ENCODE measurements at places on chromosomes 2 and 18.
A peak's percentile ranks its signal among the peaks of the same experiment; 100 is the strongest.

- no peak for DNase-seq
Measured at GRCh38 chr2:104388296-104388695, 465.6 kb upstream of the POU3F3 start.

GRCh38 chr2:226909836-226910235, 74.0 kb downstream of the RHBDD1 start:
- DNase-seq: no peak

DNA sequence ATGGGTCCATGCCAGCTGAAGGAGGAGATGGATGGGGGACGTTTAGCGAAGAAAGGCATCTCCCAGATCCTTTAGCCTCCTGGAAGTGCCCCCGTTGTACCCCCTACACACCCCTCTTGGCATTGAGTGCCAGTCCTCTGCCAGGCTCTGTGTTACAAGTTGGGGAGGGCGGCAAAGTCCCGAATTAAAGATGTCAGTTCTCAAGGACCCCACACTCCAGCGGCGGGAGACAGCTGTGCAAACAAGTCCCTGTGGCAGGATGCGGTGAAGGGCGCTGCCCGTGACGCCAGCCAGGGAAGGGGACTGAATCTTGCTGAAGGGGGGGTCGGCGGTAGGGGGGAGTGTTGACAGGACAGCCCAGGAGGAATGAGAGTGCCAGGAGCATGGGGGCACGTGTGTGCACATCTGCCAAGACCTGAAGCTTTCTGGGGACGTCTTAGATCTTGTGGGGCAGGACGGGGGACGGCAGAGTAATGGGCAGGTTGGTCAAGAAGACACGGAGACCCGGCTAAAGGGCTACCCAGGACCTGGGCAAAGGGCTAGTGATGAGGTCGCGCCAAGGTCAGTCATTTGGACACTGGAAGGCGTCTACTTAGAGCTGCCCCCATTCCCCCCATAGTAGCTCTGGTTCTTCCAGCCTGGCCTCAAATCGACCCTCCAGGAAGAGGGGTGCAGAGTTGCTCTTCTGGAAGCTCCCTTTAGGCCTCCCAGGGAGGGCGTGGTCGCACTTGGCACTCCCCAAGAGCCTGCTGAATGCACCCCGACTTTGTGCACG, 2.8 kb upstream of the CTDSP1 start:
- peak; percentile 89 for DNase-seq

DNA sequence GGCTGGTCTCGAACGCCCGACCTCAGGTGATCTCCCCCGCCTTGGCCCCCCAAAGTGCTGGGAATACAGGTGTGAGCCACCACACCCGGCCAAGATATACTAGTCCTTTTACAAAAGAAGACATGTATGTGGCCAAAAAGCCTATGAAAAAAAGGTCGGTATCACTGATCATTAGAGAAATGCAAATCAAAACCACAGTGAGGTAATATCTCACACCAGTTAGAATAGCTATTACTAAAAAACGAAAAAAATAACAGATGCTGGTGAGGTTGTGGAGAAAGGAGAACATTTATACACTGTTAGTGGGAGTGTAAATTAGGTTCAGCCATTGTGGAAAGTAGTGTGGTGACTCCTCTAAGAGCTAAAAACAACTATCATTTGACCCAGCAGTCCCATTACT, 26.4 kb downstream of the KLHL23 start:
- DNase-seq: no peak

- DNase-seq: no peak
Measured at GRCh38 chr2:213216461-213216860, 65.0 kb upstream of the IKZF2 start.

- DNase-seq: no peak
Measured at GRCh38 chr2:111045771-111046444, 74.8 kb upstream of the BCL2L11 start.

GRCh38 chr2:58304843-58305242, 63.7 kb upstream of the FANCL start:
- DNase-seq: no peak

DNA sequence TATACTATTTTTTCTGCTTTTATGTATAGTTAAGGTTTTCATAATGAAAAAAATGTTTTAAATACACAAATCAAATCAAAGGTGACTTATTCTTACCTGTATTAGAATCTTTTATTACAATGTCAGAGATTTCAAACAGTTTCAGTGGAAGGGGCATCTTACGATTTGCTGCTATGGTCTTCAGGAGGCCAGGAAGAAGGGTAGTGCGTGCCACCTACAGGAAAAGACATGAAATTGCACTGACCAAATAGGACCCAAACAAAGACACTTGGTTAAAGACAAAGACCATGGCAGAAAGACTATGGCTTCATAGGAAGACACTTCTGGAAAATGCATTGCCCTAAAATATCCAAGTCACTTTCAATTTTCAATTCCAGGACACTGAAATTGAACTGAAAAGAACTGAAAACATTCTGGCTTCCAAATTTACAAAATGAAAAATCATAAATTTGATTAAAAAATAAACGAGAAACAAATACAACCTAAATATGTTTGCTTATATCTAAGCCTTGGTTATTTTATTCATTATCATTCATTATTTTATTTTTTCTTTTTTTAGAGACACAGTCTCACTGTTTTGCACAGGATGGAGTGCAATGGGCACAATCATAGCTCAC, 42.1 kb downstream of the FARSB start:
- DNase-seq: peak; percentile 76

GRCh38 chr2:68774569-68775271, 40.1 kb downstream of the ARHGAP25 start:
- DNase-seq: no peak
